ENCODE measurements at places on chromosomes 7 and 10. TPM values are rescaled to one million over a fixed set of nuclear protein-coding genes. Genes with fewer than 3 reads are reported as not detected.
A peak's percentile ranks its signal among the peaks of the same experiment; 100 is the strongest.

DNA sequence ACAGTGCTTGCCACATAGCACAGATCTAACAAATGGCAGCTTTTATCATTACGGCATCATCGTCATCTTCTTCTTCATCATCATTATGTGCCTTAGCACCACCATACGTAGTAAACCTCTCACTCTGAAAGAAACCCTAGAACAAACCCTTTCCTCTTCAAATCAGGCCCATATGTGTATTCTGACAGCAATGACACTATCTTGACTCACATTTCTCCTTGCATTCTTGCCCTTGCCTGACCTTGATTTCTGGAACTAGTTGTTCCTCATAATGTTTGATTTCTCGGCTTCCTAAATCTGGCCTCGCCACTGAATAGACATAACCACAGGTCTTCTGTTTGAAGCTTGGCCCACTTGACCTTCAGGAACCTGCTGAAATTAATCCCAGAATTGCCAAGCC lies 115.3 kb downstream of the DGKI start:
- DNase-seq = no peak

DNA sequence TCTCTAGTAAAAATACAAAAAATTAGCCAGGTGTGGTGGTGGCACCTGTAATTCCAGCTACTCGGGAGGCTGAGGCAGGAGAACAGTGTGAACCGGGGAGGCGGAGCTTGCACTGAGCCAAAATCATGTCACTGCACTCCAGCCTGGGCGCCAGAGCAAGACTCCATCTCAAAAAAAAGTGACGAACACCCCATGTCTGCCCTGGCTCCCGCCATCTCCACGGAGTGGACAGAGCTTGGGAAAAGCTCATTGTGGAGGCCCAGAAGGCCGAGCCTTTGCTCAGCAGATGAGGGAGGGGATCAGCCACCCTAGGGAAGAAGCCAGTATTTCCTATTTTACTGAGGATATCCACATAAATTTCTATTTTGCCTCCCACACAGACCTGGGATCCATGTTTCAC lies 136.8 kb downstream of the DIP2C start:
- no peak for DNase-seq

- no peak for DNase-seq
Measured at GRCh38 chr10:84685047-84685660, 356.8 kb downstream of the CCSER2 start.

DNA sequence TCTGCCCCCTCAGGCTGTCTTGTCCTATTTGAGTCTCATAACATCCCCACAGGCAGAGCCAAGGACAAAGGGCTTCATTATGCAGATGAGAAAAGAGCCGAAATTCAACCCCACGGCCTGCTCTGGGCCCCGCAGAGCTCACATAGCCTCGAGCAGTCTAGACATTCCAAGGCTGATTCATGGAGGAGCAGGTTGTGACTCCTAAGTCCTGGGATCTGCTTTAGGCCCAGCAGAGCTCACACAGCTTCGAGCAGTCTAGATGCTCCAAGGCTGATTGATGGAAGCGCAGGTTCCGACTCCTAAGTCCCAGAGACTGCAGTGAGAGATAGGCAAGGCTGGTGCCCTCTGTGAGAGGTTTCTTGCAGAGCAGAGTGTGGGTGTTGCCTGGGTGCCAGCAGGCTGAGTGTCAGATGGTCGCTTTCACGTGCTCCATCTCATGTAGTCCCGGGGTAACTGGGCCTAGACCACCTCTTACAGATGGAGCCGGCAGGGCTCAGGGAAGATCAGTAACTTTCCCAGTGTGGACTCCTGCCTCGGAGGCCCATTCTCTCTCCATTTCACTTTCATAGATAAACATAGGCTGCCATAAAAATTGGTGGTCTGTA lies 436.1 kb upstream of the FOXK1 start:
- DNase-seq = peak; percentile 8

Gene SPDYE9
- total RNA-seq = not detected

Gene ZNF746
- 22.0 TPM for total RNA-seq

GRCh38 chr7:34208878-34209621 lies 303.7 kb downstream of the BMPER start:
- DNase-seq = no peak

Gene OPN4
- not detected for total RNA-seq

DNA sequence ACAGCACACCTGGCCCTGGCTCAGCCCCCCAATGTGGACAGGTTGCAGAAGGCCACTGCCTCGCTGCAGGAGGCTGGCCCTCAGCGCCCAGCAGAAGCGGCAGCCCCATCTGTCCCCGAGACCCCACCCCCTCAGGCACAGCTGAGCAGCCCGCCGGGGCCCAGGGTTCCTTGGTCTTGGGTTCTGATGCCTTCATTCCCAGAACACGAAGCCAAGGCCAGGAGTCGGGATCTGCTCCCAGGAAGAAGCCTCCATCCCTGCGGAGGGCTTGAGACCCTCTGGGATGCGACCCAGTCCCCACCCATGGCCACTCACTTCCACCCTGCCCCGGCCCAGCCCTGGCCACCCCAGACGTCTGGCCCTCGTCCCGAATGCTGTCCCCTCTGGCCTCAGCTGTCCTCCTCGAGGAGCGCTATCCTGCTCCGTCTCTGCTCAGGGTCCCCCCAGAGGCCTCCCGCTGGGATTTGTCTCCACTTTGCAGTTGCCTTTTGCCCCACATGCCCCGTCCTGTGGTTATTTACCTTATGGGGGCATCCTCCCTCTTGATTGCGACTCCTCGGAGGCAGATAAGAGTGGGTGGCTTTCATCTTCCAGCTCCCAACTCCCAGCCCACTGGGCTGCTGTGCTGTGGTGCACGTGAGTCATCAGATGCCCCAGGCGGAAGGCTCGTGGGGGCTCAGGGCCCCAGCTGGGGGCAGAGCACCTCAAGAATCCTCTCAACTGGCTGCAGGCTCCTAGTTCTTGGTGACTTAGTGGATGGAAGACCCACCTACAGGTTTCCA lies 97.5 kb downstream of the MKI67 start:
- DNase-seq = no peak

DNA sequence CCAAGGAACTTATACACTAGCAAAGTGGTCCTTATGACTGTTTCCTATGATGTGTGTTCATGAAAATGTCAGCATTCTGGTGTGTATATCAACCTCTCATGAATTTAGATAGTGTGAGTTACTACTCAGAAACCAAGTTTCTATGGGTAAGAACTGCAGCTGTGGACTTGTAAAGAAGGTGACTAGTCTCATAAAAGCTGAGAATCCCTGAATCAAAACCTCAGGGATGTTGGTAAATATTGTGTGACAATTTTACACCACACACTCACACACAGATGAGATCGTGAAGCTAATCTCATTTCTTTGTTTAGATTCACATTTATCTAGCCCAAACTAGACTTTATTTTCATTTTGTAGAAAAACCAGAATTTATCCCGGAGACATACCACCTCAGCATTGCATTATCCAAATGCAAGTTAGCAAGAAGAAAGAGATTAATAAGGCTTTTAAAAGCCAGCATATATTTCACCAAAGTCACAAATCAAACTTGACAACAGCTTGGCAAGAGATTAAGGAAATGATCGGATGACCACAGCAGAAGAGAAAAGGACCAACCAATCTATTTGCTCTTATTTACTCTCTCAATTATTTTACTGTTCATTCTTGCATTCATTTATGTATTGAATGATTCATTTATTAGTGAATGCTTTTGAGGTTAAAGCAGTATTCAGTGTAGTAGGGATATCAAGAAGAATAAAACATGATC lies 92.9 kb downstream of the PLXDC2 start:
- no peak for DNase-seq

GRCh38 chr10:23325132-23325531 lies 19.5 kb downstream of the C10orf67 start:
- peak; percentile 15 for DNase-seq

DNA sequence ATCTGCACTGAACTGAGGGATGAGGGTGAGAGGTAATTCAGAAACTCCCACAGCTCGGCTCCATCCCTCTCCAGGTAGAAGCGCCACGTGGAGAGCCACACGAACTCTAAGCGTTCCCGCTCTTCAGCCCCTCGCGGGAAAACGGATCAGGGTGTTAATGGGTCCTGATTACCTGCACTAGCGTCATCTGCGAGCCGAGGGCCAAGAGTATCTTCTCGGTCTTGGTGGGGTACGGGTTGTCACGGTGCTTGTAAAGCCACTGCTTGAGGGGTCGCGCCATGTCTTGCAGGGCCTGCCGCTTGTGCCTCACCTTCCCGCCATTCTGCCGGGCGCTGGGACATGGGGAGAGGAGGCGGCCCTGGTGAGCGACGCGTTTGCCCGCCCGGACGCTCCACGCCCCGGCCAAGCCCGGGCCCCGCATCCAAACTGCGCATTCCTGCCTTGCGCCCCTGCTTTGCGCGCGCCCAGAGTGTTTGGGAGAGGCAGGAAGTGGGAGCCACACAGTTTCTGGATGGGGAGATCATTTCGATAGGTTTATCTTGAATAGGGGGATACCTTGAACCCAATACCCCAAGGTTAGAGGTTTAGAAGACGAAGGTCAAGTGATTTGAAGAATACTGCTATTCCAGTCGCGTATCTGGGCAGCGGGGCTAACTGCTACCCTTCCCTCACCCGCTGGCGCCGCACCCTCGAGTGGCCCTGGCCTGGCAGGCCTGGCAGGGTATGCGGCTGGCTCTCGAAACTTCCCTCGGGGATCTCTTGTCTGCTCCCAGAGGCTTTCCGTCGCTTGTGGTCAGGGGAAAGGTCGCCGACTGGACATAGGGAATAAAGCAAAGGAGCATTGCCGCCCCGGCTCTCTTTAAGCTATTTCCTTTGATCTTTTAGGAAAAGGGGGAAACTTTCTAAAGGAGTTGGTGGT lies 4.2 kb downstream of the MKX start:
- DNase-seq = no peak

DNA sequence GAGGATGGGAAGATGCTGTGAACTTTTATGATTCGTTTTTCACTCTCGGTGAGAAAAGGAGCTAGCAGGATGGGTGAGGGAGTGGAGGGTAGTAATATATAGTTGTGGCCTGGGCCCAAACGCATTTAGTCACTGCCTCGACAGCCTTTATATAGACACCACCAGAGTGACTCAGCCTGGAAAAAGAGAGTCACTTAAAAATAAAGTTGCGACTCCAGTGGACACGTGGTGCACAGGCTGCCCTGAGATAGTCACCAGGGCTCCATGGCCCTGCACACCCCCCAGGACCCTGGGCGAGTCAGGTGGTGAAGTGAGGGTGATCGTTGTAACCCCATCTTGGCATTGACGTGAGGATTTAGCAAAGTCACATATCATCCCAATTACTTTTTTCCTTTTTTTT lies 106.7 kb downstream of the CUX1 start:
- peak; percentile 13 for DNase-seq

DNA sequence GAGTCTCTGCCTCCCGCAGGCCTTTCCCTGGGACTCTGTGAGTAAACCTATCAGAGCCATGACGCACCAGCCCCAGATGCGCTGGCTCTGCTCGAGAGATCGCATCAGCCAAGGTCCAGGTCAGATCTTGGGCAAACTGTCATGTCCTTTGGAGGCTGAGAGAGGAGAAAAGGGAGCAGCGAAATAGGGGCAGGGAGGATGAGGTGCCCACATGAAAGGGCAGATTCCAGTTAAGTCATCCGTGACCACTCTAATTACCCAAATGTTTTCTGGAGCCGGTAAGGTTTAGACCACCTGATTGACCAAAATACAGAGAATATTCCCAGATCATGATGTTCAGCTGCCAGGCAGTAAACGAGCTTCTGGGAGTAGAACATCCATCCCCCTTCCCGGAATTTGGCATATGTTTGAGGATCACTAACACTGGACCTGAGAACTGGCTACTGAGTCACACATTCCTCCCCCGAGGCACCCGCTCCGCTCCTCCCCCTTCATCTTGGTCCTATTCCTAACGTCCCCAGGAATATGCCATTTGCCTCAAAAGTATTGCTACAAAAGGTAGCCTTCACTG lies 88.0 kb downstream of the FGFR2 start:
- peak; percentile 57 for DNase-seq

GRCh38 chr10:122182308-122182707 lies 88.8 kb upstream of the BTBD16 start:
- peak; percentile 30 for DNase-seq

GRCh38 chr10:46223626-46224413 lies 63.0 kb upstream of the ANTXRL start:
- no peak for DNase-seq

Gene UNCX
- not detected for total RNA-seq

DNA sequence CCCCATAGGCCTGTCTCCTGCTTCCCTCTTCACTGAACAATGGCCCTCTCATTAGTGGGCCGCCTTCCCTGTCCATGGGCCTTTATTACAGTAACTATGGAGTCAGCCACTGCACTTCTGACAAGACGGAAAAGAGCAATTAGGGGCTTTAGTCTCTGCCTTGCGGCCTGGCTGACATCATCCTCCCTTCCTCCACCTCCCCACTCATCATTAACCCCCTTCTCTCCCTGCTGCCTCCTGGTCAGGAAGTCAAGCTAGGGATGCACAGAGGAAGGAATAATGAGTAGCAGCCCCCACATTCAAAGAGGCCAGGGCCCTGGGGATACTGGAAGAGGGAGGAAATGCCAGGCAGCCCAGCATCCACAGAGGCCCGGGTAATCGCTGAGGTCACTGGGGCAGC lies 101.6 kb upstream of the PLXNA4 start:
- no peak for DNase-seq

DNA sequence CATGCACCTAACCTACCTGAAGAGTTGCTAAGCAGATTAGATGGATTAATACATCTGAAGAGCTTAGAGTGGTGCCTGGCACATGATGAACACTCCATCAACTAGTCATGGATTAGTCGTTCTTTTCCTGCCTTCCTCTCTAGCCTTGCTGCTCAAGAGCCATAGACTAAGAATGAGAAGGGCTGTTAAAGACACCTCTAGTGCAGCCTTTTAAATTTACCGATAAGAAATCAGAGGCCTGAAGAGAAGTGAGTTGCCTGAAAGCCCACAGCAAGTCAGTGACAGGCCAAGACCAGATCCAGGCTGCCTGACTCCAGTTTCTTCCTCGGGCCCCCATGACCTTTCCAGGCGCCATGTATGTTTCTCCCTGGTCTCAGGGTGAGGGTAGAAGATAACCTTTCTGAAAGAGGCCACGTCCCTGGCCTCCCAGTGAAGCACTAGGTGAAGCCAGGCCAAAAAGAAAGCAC lies 6.5 kb downstream of the TSPAN15 start:
- no peak for DNase-seq

Gene LIPK
- total RNA-seq = not detected

GRCh38 chr7:31014826-31015225 lies 37.3 kb upstream of the ADCYAP1R1 start:
- no peak for DNase-seq

Gene KLLN
- 0.56 TPM for total RNA-seq

Gene VPS50
- 15.2 TPM for total RNA-seq

- DNase-seq = no peak
Measured at GRCh38 chr10:111821871-111822270, 361.7 kb downstream of the GPAM start.

Gene PHYHIPL
- not detected for total RNA-seq

DNA sequence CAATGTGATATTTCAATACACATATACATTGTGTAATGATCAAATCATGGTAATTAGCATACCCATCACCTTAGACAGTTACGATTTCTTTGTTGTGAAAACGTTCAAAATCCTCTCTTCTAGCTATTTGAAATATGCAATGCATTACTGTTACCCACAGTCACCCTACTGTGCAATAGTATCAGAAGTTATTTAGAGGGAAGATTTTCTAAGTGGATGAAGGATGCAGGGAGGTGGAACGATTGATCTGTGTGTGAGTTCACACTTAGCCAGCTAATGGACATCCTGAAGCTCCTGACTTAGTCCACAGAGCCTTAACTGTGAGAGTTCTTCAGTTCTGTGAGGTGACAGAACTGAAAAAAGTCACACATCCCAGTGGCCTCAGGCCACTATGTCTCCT lies 97.2 kb upstream of the LAMB4 start:
- DNase-seq = no peak

GRCh38 chr7:91787931-91788330 lies 92.6 kb downstream of the MTERF1 start:
- DNase-seq = no peak

- DNase-seq = no peak
Measured at GRCh38 chr7:52959336-52959735, 76.1 kb upstream of the POM121L12 start.

Measured in MCF 10A (cell line).